ENCODE measurements at places on chromosomes 12 and 14. TPM values are rescaled to one million over a fixed set of nuclear protein-coding genes. Genes with fewer than 3 reads are reported as not detected.
A peak's percentile ranks its signal among the peaks of the same experiment; 100 is the strongest.

GRCh38 chr14:87483271-87484260, 509.4 kb downstream of the GALC start:
- DNase-seq: peak; percentile 76

DNA sequence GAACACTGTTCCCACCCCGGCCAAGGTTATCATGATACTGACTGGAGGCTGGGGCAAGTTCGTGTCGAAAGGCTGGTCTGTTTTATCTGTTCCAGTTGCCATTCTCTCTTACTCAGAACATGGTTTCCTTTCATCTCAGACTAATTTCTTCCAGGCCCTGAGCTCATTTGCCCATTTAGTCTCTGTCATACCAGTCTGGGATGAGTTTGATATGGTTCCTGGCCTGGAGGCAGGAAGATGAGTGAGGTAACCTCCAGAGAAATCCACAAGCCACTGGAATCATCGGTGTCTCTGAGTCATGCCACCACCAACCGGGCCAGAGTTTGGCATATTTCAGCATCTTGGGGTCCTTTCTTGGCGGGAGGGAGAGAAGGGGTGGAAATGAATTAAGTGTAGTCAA, 114.7 kb downstream of the NTF3 start:
- DNase-seq: no peak

DNA sequence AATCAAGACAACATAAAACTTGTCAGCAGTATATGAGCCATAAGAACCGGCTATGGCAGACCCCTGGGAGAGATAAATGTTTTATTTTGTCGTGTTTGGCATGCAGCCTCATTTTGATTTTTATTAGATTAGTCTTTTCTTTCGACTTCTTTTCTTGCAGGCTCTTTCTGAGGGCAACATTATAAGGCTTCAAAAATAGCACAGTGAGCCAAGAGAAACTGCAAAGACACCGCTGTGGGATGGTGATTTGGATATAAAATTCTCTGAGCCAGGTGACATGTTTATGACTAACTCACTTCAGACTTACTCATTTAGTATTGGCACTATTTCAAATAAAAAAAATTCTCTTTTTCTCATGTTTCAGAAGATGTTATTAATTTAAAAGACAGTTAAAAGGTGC, 96.8 kb upstream of the PKP2 start:
- DNase-seq: peak; percentile 35

DNA sequence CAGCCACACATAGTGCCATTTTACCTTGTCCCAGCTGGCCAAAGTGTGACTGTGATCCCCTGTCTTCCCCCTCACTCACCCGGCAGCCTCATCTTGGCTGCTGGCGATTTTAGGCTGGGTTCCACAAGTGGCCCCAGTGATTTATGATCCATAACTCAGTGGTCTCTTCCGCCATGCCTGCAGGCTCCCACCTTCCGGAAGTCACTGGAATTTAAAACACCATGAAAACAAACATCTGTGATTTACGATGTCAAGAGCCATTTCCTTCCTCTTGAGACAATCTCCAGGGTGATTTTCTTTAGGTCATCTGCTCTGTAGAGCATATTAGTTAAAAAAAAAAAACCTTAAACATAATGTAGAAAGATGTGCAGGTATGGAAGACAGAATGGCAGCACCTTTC, 282.3 kb downstream of the CACNA1C start:
- no peak for DNase-seq

- DNase-seq: no peak
These were observed 60.0 kb downstream of the CCNK start for GRCh38 chr14:99541211-99541610.

GRCh38 chr12:57612711-57613426, 1.6 kb downstream of the ARHGEF25 start:
- DNase-seq: no peak

DNA sequence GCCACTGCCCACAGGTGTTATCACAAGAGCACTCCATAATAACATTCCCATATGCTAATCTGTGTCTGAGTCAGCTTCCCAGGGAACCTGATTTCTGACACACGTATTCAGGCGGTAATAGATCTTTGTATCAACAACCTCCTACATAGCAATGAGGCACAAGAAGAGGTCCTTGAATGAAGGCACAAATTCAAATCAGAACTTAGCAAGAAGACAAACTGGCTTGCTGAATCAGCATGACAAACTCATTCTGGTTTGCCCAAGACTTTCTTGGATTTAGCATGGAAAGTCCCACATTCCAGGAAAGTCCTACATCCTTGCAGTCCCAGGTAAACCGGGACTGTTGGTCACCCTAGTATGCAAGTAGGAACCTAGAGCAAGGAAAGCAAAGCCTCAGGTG, 33.9 kb upstream of the RNU6-7 start:
- DNase-seq: peak; percentile 63

- DNase-seq: no peak
These were observed 9.7 kb upstream of the ANKLE2 start for GRCh38 chr12:132771126-132771838.

GRCh38 chr14:77585385-77585784, 31.1 kb downstream of the SPTLC2 start:
- no peak for DNase-seq

- DNase-seq: no peak
These were observed 22.9 kb upstream of the ANKLE2 start for GRCh38 chr12:132784580-132784979.

DNA sequence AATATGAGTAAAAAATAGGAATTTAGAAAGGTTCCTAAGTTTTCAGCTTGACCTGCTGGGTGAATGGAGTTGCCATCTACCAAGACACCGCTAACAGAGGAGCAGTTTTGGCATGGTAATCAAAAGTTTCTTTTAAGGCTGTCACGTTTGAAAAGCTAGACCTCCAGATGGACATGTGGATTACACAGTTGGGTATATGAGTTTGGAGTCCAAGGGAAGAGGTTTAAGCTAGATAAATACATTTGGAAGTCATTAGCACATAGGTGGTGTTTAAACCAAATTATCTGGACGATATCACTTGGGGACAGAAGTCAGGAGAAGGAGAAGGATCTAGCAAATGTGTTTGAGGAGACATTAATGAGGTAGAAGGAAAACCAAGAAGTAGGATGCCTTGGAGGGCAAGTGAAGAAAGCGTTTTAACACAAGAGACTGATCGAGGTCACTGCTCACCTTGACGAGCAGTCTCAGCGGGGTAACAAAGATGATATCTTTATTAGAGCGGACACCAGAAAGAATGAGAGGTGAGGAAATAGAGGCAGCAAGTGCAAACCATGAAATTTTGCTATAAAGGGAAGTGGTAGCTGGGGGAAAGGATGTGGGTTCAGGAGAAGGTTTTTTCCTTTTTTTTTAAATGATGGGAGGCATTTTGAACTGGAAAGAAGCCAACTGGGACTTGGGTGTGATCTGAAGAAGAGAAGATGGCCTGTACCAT, 17.6 kb downstream of the PNP start:
- no peak for DNase-seq

GRCh38 chr12:57234571-57235016, 5.1 kb downstream of the SHMT2 start:
- DNase-seq: no peak

DNA sequence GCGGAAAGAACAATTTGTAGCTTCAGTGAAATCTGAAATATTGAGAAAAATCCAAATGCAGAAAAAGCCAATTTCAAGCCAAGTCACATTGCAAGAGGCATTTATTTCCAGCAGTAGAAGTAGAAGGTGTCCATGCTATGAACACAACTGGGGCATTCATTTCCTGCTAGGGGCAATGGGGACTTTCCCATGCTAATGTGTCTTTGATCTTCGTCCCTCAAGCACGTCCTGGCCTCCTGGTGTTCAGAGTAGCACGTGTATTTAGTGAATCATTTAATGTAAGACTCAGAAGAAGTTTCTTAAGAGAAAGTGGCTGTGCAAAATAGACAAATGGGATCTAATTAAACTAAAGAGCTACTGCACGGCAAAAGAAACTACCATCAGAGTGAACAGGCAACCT, 267.9 kb downstream of the TMEM132C start:
- DNase-seq: no peak

- no peak for DNase-seq
These were observed 203.5 kb upstream of the NOS1 start for GRCh38 chr12:117564881-117565280.

DNA sequence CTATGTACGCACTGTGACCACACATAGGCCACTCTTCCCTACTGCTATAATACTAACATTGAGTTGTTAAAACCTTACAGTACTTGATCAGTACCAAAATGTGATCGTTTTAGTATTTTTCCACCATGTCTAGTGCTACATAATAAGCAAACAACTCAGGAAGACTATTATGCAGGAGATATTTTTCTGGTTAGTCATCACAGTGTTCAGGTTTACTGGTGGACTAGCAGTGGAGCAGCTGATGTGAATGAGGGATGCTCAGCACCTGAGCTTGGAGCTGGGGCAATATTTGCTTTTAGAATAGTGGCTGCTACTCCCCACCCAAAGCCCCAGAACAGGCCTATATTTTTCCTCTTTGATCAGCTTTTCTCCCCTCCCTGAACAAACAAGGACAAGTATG, 513.1 kb downstream of the KCNH5 start:
- peak; percentile 58 for DNase-seq

GRCh38 chr12:6553051-6553868, 2.6 kb downstream of the IFFO1 start:
- no peak for DNase-seq

DNA sequence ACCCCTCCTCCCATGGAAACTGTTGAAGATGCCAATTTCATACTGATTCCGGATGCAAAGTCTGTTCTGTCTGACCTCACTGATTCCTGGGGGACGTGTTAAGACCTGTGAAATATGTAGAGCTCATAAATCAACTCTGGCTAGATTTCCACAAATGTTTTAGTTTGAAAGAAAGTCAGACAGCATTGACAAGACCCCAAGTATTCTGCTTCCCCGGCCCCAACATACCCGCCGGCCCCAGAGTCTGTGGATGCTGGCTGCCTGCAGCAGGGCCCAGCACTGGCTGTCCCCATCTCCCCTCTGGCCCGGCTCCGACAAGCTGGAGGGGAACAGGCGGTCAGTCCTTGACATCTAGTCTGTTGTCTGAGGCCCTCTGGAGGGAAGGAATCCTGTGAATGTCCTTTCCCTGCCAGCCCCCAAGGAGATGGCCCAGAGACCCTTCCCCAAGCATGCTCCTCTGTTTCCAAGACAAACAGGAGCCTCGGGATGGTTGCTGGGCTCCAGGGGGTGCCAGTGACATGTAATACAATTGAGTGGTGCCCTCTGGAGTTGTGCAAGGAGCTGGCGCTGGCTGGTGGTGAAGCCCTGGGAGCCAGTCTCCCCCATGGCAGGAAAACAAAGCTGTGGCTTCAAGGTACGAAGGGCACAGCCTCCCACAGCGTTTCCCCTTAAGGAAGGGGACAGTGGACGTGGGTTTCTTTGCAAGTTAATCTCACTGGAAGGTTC, 22.3 kb downstream of the FBLN5 start:
- DNase-seq: peak; percentile 63

- DNase-seq: peak; percentile 62
These were observed 65.2 kb upstream of the CNOT2 start for GRCh38 chr12:70178038-70178437.

DNA sequence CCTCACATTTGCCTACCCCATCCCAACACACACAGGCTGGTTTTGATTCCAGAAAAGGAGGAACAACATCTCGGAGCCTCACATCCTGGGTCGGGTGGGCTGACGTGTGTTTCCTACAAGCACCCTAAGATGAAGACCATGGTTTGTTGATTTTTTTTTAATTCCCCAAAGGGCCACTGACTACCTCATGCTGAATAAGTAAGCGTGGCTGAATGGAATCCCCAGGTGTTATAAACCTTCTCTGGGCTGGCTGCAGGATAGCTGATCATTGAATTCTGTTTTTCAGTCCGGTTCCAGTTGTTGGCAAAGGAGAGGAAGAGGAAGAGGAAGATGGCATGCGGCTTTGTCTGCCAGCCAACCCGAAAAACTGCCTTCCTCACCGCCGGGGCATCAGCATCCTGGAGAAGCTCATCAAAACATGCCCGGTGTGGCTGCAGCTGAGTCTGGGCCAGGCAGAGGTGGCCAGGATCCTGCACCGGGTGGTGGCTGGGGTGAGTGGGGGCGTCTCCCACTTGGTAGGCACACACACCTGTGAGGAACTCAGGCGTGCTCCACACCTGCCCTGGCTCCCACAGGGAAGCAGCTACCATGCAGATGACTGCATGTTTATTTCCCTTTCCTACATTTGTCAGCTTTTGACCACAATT, 42.0 kb downstream of the RIN3 start:
- no peak for DNase-seq

DNA sequence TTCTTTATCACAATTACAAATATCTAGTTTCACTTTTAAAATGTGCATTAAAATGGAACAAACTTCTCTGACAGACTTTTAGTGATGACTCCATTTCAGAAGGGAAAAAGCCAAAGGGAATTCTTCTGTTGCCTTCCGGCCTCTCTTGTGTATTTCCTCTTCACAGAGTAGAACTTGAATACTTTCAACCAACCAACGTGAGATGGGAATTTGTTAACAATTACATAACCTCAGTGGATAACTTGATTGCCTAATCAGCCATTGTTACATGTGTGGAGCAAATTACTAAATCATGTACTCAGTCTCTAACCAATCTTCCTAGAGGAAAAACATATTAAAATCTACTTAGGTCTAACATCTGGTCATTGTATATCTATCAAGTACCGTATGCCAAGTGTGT, 291.1 kb downstream of the SYT1 start:
- peak; percentile 26 for DNase-seq

DNA sequence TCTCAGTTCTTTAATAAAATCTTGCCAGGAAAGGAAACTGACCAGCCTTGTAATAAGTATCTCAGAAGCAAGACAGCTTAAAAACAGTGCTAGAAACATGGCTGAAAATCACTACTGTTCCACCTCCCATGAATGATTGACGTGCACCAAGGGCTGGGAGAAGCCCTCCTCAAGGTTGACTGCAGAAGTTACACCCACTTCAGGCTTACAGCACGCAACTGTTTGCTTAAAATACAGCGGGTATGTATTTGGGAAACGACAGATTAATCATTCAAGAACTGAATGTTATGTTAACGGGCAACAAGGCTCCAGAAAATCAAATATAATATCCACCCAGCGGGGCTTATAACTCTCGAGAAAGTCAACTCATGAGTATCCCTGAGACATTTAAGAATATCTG, 22.1 kb downstream of the PRKD1 start:
- DNase-seq: peak; percentile 12

The LYZ gene
- total RNA-seq: 0.13 TPM

The ALG10B gene
- total RNA-seq: 2.4 TPM

The FSCB gene
- total RNA-seq: not detected

The SSPN gene
- total RNA-seq: 0.26 TPM

The CIDEB gene
- total RNA-seq: 3.9 TPM

The TMTC1 gene
- 4.5 TPM for total RNA-seq

The PTCSC3 gene
- not detected for total RNA-seq

The FOXN4 gene
- total RNA-seq: not detected

The MOK gene
- total RNA-seq: 4.0 TPM

The KCNC2 gene
- not detected for total RNA-seq

The CD69 gene
- total RNA-seq: not detected

The DHRS2 gene
- not detected for total RNA-seq
